Stimulated activated CD4-positive, alpha-beta T cell treated with anti-CD3 and anti-CD28 coated beads, Interleukin-1b, Interleukin-23, amount 100 ng/mL, for 1 hour (primary cell): ENCODE measurements at places on chromosomes 1 and 21.

GRCh38 chr1:9985001-9985400, 12.0 kb upstream of the RBP7 start:
- DNase-seq = no peak

DNA sequence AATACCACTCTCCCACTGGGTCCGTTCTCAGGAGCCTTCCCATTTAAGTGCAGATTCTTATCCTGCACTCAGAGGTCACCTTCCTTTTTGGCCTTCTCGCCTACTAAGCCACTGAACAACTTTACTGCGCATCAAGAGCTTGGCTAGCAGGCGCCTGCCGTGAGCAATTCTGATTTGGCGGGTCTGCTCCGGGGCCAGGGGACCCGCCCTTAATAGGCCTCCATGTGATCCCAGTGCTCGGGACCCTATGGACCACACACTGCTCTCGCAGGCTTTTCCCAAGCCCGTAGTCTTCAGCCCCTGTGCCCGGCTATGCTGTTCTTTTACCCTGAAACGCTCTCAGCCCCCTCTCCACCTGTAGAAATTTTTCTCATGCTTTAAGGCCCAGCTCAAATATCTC, 45.1 kb downstream of the BCL9 start:
- DNase-seq = no peak

GRCh38 chr1:220380885-220381284, 108.6 kb upstream of the RAB3GAP2 start:
- no peak for DNase-seq

DNA sequence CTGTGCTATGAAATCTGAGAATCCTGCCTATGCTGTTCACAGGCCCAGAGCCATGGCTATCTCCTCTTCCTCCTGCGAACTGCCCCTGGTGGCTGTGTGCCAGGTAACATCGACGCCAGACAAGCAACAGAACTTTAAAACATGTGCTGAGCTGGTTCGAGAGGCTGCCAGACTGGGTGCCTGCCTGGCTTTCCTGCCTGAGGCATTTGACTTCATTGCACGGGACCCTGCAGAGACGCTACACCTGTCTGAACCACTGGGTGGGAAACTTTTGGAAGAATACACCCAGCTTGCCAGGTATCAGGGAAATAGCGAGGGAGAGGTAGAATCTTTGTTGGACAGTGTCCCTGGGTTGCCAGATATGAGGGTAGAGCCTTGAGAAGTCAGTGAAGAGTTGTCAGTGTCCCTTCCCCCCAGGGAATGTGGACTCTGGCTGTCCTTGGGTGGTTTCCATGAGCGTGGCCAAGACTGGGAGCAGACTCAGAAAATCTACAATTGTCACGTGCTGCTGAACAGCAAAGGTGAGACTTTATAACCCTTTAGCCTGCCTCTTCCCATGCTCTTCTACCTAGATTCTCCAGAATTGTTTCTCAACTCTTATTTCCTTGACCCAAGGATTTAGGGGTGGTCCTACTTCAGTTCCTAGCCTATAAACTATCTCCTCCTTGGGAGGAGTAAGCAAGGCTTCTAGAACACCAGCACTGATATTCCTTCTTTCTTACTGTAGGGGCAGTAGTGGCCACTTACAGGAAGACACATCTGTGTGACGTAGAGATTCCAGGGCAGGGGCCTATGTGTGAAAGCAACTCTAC, 1.4 kb downstream of the NIT1 start:
- no peak for DNase-seq

DNA sequence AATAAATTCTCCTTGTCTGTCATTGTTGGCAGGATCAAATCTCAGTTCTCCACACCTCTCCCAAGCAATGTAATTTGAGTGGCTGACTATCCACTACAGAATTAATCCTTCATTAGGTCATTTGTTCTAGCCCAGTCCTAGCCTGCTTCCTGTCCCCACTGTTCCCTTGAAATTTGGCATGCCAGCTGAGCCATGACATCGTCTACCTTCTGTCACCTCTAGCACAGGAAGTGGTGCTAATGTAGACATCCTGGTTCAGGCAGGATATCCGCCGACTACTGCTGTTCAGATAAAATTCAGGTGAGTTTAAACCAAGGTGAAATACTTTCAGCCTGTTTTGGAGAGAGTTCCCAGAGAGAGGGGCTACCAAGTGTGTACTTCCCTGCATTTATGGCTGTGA, 5.9 kb downstream of the CHRM3 start:
- no peak for DNase-seq

DNA sequence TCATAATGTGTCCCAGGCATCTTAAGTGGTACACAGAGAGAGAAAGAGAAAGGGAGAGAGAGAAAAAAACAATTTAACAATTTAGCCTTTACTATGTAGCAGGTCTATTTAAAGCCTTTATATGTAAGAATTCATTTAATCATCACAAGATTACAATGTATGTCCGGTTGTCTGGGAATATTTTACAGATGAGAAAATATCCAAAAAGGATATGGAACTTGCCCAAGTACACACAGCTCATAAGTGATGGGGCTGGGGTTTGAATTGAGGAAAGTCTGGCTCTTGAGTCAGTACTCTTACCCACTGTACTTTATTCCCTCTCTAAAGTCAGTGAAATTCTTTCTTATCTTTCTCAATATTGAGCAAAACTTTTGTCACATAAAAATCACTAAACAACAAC, 104.6 kb downstream of the LYPLAL1 start:
- DNase-seq = no peak

- DNase-seq = no peak
Observed at GRCh38 chr1:246404078-246404477, 103.0 kb downstream of the SMYD3 start.

DNA sequence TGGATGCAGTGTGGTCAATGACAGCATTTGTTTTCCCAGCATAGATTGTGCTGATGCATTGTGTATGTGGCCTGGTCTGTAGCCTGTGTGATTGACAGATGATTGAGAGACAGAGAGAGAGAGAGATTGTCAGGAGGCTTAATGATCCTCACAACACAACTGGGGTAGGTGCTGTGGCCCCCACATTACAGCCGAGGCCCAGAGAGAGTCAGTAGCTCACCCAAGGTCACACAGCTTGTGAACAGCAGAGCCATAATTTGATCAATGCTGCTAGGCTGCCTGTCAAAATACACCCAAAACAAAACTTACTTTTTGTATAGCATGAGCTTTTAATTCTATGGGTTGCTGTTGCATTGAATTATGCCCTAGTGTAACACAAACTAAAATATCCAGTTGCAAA, 20.2 kb upstream of the ETS2 start:
- no peak for DNase-seq

GRCh38 chr1:51907079-51907702, 28.7 kb upstream of the NRDC start:
- no peak for DNase-seq

DNA sequence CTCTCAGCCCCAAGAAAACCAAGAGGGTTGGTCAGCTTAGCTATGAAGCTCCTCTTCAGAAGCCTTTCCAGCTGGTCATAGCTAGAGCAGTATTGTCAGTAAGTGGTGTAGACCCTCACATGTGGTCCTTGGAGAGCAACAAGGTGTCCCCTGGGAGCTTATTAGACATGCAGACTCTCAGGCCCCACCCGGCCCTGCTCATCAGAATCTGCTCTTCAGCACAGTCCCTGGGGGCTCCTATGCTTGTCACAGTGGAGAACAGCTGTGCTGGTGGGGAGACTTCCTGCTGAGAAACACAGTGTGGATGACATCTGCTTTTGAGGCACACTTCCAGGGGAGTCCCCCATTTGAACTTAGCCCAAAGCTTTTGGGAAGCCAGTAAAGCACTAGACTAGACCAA, 21.9 kb upstream of the NEK2 start:
- DNase-seq = no peak

GRCh38 chr21:45723049-45723958, 79.8 kb downstream of the PCBP3 start:
- no peak for DNase-seq

DNA sequence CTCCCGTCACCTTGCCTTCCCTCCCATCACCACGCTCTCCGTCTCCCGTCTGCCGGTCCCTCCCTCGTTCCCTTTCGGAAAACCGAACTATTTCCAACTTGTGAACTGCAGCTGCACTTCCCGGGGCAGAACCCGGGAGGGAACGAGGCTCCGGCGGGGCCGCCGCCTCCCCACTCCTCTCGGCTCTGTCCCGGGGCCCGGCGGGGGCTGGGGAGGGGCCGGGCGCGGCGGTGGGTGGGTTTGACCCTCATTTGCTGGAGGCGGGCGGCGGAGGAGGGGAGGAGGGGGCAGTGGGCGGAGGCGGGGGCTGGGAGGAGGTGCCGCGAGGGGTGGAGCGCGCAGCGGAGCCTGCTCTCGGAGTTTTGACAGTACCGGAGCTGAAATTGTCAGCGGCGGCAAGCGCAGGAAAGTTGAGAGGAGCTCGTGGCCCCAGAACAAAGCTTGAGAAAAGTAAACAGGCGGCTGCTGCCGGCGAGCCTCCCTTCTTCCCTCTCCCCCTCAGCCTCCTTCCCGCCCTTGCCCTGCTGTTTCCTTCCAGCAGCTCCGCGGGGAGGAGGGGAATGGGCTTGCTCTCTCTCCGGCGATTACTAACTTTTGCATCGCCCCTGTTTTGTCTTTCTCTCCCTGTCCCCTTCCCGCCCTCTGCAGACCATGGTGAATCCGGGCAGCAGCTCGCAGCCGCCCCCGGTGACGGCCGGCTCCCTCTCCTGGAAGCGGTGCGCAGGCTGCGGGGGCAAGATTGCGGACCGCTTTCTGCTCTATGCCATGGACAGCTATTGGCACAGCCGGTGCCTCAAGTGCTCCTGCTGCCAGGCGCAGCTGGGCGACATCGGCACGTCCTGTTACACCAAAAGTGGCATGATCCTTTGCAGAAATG, 2.9 kb downstream of the LMO4 start:
- DNase-seq = no peak

GRCh38 chr1:171645553-171646248, 6.8 kb downstream of the MYOC start:
- no peak for DNase-seq

DNA sequence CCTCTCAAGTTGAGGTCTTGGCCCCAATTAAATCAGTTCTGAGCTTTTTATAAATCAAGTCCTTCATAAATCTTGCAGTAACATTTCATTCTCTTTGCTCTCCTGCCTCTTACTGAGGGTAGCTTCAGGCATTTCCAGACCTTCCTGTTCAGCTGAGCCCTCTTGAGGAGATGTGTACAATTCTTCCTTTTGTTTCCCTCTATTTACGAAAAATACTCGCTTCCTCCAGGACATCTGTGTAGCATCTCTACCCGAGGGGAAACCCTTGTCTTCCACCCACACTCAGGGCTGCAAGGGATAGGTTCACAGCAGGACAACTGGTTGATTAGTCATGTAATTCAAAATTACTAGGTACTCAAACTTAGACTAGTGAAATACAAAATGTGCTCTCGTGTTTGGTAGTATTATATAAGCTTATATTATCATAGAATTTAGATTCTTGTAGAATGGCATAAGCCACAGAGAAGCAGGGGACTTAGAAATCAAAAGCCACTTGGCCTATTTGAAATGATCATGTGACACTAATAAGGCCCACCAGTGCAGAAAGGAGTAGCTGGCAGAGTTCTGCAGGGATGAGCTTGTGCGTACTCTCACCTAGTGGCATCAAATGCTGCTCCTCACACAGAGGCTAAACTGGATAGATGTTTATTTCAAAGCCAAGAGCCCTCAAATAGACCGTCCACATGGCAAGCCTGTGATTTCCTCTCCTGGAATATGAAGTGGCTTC, 126.7 kb downstream of the GDAP2 start:
- no peak for DNase-seq
